Naive thymus-derived CD4-positive, alpha-beta T cell (primary cell): ENCODE measurements at places on chromosomes 7 and 10. TPM values are rescaled to one million over a fixed set of nuclear protein-coding genes. Genes with fewer than 3 reads are reported as not detected.

The C10orf53 gene
- polyA plus RNA-seq = not detected

The KCTD7 gene
- 10.4 TPM for polyA plus RNA-seq

The ST8SIA6 gene
- polyA plus RNA-seq = 0.47 TPM

The LRRC18 gene
- not detected for polyA plus RNA-seq

The PRPF18 gene
- polyA plus RNA-seq = 42.8 TPM

The CYP17A1 gene
- not detected for polyA plus RNA-seq

The MOGAT3 gene
- not detected for polyA plus RNA-seq

The CRYGN gene
- polyA plus RNA-seq = 0.33 TPM
